Amygdala (tissue), 56 donors: ENCODE measurements at places on chromosomes 7 and 10.

DNA sequence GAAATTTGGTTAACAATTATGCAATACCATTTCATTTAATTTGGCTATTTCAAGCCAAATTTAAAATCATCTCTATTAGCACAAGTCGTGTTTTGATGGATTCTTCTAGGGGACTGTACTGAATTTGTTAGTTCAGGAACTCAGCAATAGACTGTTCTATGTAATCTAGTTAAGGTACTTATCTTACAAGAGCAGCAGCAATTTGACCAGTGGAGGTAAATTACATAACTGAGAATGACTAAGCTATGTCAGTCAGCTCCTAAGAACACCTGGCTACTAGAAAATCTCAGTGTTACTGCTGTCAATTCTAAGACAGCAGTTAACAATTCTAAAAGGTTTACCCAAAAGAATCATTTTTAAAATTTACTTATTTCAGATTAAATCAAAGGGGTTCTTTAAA is 513.9 kb upstream of the ZWINT start:
- no peak for DNase-seq

GRCh38 chr7:44277851-44278250 is 47.5 kb downstream of the CAMK2B start:
- no peak for DNase-seq

- no peak for DNase-seq
Measured at GRCh38 chr7:2071133-2071832, 161.5 kb downstream of the MAD1L1 start.

DNA sequence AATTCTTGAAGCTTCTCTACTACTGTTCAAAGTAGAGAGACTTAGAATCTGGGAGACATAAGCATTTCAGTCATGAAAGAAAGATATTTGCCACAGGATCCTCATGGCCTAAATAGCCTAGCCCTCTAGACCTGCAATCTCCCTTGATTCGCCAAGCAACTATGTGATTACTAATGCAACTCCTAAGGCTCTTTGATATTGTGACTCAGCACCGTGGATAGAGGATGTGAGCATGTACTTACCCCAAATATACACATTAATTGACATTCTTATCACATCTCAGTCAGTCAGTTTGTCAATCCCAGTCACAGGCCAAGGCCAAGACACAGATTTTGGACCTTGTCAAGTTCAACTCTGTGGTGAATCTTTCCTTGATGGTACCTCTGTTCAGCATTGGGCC is 42.6 kb downstream of the GPR37 start:
- no peak for DNase-seq

GRCh38 chr7:27189997-27190748 is 5.1 kb upstream of the HOXA11 start:
- DNase-seq, result no peak

DNA sequence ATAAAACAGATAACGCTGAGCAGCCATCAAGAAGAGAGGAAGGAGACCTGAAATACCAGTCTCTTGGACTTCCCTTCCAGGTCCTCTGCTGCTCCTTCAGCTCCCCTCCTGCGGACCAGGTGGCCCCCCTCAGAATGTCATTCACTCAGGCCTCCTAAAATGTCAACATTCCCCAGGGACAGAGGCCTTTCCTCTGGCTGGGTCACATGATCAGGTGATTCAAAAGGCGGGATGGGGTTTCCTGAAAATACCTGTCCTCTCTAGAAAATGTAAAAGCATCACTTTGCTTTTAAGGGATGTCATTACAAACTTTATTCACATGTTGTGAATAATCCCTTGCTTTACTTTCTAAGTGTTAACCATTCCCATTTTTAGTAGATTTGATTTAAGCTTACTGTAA is 311.1 kb downstream of the INHBA start:
- DNase-seq, result no peak

DNA sequence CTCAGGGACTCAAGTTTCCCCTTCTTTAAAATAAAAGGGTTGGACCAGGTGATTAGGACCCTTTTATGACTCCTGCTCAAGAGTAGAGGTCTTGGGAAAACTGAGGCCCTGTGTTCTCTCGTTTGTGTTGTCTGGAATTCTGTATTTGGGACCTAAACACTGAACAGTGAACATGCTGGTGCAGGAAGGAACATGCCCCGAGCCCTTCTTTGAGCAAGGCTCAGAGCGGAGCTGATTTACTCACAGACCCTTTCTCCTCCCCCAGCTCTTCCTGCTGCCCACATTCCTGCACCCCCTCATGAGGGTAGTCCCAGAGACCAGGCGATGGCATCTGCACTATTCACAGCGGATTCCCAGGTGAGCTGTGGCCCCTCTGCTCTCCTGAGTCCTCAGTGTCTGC is 14.2 kb downstream of the ZKSCAN1 start:
- DNase-seq, result no peak

DNA sequence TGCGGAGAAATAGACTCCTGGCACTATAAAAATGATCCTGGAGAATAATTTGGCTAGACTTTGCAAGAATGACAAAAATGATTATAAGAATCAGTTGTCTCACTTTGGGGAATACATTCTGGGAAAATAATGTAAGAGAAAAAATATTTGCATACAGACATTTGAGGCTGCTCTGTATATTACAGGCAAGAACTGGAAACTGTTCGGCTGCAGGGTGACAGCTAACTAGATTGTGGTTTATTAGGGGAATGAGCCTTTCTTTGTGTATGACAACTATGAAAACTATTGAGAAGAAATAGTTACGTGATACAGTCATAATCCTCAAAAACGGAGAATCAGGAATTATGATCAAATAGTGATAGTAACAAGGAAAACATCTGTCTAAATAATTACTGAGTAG is 8.6 kb downstream of the TRIM56 start:
- no peak for DNase-seq

GRCh38 chr7:39583539-39583938 is 17.3 kb downstream of the YAE1 start:
- no peak for DNase-seq

DNA sequence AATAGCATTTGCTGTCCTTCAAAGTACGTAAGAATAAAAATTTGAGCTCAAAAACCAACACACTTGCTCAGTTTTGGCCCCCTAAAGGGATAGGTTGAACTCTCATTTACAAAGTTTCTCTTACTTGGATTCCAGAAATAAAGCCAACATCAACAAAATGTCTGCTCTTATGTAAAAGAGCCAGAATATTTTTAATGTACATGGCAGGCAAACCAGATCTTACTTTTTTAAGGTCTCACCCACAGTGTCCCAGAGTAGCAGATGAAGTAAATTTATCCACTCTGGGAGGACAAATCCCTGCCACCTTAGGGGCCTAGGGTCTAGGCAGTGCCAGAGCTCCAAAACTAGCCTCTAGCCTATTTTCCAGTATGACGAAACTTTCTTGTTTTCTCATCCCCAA is 159.6 kb downstream of the SKAP2 start:
- no peak for DNase-seq

DNA sequence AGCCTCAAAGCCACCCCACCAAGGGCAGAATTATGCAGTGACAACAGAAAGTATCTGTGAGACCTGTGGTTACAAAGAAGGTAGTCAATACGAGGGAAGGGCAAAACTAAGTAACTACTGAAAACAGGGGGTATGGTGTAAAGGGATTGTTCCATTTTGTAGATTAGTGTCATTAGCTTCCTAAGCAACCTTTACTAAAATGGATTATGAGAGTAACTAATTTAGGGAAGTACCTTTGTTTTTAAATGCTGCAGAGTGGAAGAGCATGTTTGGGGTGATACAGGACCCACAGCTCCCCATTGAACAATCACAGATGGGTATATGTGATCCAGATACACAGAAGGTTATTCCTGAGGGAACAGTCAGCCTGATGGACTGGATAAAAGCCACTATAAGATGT is 51.3 kb upstream of the TAC1 start:
- DNase-seq, result no peak

DNA sequence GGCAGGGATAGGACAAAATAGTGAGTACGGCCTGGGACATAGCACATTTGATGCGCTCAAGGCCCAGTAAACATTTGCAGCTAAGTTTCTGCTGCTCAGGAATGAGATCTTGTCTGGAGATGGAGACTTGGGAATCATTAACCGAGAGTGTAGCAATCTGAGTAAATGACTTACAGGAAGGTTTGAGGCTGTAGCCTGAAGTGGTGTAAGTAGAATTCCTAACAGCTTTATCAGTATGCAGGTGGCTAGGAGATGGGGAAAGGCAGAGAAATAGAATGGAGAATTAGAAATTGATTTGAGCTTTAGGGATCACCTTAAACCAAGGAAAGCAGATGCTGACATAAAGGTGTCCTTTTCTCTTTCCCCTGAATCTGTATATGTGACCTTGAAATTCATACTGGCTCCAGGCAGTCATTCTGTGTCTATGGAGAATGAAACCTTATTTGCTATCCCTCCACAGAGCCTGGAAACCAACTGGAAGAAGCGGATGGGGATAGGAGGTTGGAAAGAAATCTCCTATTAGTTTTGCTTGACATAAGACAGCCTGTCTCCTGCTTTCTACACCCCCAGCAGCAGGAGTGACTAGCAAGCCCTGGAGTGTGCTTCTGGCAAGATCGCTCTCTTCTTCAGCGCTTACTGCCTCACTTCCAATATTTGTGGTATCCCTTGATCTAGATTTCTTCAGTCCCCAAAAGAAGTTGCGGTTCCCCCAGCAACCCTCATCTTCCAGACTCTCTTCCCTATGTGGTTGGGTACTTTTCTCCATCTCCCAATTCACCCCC is 6.4 kb upstream of the PON2 start:
- no peak for DNase-seq

GRCh38 chr7:121473645-121474300 is 77.7 kb upstream of the FAM3C start:
- no peak for DNase-seq

DNA sequence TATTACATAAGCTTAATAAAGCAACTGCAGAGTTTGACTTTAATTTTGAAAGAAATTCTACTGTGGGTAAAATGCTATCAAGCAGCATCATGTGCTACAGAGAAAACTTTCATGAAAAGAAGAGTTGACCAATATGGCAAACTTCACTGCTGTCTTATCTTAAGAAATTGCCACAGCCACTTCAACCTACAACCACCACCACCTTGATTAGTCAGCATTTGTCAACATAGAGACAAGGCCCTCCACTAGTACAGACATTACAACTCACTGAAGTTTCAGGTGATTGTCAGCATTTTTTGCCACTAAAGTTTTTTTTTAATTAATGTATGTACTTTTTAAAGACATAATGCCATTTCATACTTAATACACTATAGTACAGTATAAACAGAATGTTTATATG is 350.3 kb downstream of the HPSE2 start:
- no peak for DNase-seq

DNA sequence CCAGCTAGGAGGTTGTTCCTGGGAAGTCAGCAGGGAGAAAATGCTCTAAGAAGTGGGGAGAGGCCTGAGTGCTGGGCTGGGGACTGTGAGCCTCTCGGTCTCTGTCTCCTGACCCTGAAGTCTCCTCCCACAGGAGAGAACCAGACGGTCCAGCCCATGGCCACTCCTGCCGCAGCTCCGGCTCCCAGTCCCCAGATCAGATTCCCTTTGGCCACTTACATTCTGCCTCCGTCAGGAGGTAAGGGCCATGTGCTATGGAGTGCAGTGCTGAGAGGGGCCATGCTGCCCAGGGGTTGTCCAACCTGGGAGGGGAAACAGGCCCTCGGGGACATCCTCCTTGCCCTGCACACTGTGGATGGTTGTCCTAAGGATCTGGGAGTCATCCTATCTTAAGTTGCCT is 21.3 kb upstream of the ZNF467 start:
- DNase-seq, result no peak

DNA sequence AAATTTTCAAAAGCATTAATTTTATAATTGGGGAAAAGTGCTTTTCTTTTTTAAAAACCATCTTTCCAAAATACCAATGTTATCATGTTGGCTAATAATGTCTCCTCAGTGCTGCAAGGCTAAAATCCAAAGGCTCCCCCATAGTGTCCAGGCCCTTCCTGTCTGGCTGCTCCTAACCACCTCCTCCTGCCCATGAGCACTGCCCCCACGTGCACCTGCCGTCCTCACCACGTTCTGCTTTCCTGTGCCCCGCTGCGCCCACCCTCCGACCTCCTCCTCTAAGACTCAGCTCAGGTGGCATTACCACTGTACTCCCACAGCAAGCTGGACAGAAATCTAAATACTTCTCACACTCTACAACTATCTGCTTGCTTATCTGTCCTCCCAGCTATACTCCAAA is 17.7 kb downstream of the PAXIP1 start:
- no peak for DNase-seq
